Foreskin keratinocyte (primary cell): ENCODE measurements at places on chromosomes 11 and 22. TPM values are rescaled to one million over a fixed set of nuclear protein-coding genes. Genes with fewer than 3 reads are reported as not detected.

GRCh38 chr11:43399983-43400630 is 41.4 kb downstream of the TTC17 start:
- no peak for DNase-seq

Gene MPZL2
- total RNA-seq, result 50.1 and 62.0 TPM in 2 replicates

Gene UPK2
- 0.11 and 0.20 TPM in 2 replicates for total RNA-seq

Gene KDELR3
- 6.7 and 15.4 TPM in 2 replicates for total RNA-seq

Gene UBQLN3
- not detected in 2 replicates for total RNA-seq

Gene SAA4
- total RNA-seq, result not detected in 2 replicates
